ENCODE measurements at places on chromosomes 4 and X.

DNA sequence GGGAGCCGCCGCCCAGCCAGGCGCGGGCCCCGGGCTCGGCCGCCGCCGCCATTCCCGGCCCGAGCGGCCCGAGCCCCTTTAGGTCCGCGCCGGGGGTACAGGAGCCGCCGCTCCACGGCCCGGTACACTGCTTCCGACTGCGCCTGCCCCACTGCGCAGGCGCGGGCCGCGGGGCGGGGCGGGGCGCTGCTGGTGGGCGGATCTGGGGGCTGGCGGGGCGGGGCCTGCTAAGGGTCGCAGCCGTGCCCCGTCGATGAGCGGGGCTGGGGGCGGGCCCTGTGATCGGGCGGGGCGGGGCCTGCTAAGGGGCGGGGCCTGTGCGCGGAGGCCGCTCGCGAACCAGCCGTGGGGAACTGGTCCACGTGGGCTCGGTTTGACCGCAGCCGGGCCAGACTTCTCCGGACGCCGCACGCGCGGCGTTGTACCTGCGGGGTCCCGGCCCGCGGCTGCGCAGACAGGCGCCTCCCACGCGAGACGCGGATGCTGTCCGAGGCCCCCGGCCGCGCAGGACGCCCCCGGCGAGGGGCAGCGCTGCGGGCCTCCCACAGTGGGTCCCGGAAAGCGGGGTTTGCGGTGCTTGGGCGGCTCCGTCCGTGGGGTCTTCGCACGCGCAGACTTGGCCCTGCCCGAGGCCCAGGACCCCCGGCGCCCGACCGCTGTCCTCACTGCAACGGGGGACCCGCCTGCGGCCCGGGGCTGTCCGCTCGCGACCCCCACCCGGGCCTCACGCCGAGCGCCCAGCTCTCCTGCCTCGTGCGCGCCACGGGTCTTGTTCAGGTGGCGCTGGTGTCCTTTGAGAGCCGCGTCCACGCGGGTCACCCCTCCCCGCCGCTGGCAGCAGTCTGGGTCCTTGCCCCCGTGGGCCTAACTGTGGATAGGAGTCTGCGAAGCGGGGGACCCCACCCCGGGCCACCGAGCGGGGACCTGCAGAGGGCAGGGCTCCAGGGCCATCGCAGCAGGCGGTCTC is at the start of gene DGKQ:
Gene DGKQ, minus strand, starts transcription at position 139 of the 967 bp plus-strand sequence. Its CDS starts 87 bp downstream, at position 52.
- H3K27me3 ChIP-seq: no peaks in the 10 kb centered on the region
- peak within 1 kb of the TSS; percentile 67 for H3K4me3 ChIP-seq
- H3K4me1 ChIP-seq: peaks cover 5% of the 10 kb centered on the region

- no peaks in the 10 kb centered on the region for H3K4me1 ChIP-seq
- H3K4me3 ChIP-seq: no peak overlapping the region
- H3K27me3 ChIP-seq: no peaks in the 10 kb centered on the region
Observed at GRCh38 chrX:68719181-68719903, 71.9 kb downstream of the STARD8 start.

- H3K27ac ChIP-seq: no peak overlapping the region
- no peaks in the 10 kb centered on the region for H3K4me1 ChIP-seq
- no peaks in the 10 kb centered on the region for H3K36me3 ChIP-seq
Observed at GRCh38 chrX:31318866-31319265, 247.0 kb upstream of the FTHL17 start.

DNA sequence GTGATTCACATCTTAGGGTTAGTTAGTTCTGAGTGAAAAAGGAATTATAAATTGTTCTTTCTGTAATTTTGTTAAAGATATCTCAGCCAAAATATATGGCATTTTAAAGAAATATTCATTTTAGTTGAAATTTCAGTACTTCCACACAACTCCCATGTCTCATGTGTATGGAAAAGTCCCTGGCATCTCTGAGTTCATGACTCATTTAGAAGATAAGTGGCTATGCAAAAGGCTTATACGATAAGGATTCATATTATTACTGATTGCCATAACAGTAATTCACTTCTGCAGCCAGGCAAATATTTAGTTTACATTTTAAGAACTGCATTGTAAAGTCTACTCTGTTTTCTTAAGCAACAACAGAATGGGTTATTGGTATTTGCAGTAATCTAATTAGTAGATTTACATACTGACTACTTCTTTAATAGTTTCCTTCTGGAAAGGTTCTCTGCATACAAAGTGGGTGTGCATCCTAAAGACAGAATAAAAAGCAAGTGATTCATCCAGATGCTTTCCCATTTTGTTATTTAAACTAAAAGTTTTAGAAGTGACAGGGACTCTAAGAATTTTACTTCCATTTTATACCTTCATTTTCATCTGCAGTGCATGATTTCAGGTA is 682.4 kb upstream of the PABPC4L start:
- no peak overlapping the region for H3K4me3 ChIP-seq
- no peaks in the 10 kb centered on the region for H3K4me1 ChIP-seq
- no peaks in the 10 kb centered on the region for H3K36me3 ChIP-seq
- no peak overlapping the region for H3K27ac ChIP-seq

DNA sequence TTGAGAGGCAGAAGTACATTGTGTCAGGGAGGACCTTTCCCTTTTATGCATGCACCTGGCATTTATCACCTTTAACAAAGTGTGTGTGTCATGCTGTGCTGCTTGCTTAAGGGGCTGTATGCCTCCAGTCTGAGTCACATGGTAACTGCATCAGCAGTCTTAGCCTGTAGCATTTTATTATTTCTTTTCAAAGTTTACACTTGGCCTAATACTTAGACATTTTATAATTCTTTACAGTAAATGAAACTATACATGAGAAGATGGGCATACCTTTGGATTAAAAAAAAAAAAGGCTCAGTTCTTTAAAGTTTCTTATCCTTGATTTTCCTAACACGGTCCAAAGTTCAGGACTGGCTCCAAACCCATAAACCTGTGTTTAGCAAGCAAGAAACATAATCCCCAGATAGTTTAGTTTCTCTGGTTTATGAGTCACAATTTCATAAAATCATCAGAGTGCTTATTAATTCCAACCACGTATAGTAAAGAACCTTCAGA is 14.6 kb downstream of the NPNT start:
- no peaks in the 10 kb centered on the region for H3K36me3 ChIP-seq
- H3K27me3 ChIP-seq: peaks cover 1% of the 10 kb centered on the region
- DNase-seq: no peak
- no peak overlapping the region for H3K4me3 ChIP-seq

DNA sequence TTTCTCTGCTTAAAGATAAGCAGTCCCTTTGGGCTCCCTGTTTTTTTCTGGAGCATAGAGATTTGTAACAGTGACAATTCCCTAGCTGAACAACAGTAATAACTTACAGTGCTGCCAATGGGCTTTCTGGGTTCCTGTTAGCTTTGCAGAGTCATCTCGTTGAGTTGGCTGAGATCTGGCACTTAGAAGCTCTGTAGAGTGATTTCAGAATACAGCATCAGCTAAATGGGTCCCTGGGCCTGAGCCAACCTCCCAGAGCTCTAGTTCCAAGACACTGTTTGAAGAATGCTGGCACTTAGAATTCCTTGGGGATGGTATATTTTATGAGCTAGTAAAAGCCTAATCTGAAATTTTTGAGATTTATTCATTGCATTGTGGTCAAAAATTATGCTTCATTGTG is 43.5 kb upstream of the SERTM2 start:
- no peak for DNase-seq
- H3K36me3 ChIP-seq: no peaks in the 10 kb centered on the region
- no peak overlapping the region for H3K27ac ChIP-seq
- no peaks in the 10 kb centered on the region for H3K27me3 ChIP-seq
- no peak overlapping the region for H3K4me3 ChIP-seq
- H3K4me1 ChIP-seq: no peaks in the 10 kb centered on the region

Measured in activated CD4-positive, alpha-beta T cell treated with anti-CD3 and anti-CD28 coated beads, Interleukin-2, amount 10 ng/mL, durations not matched to agents 24 days and 14 days (primary cell).